ENCODE measurements at places on chromosomes 1 and 21.
A peak's percentile ranks its signal among the peaks of the same experiment; 100 is the strongest.

DNA sequence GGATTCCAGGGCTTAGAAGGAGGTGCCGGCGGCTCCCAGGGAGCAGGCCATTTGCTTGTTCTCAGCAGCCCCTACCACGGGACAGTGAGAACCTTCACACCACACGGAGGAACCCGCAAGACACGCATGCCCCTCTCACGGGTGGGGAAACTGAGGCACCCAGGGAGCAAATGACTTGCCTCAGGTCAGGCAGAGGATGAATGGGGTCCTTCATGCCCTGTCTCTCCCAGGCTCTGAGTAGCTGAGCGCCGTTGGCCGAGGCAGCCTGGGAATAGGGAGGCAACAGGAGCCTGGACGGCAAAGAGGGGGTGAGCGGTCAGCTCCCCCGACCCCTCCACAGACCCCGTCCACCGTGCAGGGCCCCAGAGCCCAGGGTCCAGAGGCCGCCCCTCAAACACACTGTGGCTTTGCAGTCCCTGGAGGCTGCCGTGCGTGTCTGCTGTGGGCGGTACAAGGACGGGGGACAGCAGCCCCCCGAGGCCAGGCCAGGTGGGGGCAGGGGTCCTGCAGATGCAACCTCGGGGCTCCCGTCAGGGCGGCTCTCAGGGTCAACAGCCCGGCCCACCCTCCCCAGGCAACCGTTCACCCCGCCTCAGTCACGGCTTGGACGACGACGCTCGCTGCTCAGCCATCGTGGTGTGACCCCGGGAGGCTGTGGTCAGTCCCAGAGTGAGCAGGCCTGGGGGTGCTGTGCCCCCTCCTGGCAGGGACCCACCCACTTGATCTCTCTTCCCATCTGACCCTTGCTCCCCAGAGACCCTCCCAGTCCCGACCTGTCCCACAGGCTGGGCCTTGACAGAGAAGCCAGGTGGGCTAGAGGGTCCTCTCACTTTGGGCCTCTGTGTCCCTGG lies 15.8 kb upstream of the COL6A2 start:
- no peak for DNase-seq

- no peak for DNase-seq
Observed at GRCh38 chr1:162471290-162471853, 26.2 kb upstream of the UHMK1 start.

DNA sequence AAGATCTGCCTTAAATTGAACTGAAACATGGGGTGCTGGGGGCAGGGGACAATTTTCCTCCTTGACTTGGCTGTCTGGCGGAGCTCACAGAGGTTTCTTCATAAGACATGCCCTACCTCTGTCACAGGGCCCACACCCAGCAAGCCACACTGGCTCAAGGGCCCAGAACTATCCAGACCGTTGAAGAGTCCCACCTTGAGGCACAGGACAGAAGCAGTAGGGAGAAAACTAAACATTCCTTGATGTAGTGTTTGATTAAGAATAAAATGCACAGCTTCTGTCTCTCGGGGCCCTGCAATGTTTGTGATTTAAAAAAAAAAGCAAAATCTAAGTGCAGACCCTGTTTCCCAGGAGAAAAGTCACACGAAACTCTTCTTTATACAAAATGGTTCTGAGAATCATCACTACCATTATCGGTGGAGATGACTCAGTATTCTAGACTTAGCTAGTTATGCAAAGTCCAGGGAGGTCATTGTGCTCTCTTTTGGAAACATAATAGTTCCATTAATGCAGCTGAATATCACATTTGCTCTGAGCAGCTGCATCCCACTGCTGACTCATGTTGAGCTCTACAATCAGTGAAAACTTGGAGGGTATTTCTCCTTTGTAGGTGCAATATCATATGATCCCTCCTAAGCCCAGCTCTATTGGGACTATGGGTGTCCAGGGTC lies 53.6 kb upstream of the DIRAS3 start:
- peak; percentile 80 for DNase-seq

- DNase-seq = no peak
Observed at GRCh38 chr1:201353186-201353940, 24.1 kb downstream of the TNNT2 start.

- no peak for DNase-seq
Observed at GRCh38 chr1:29156543-29157268, 25.0 kb downstream of the SRSF4 start.

GRCh38 chr1:147824798-147825197 lies 64.4 kb upstream of the GJA5 start:
- DNase-seq = no peak

DNA sequence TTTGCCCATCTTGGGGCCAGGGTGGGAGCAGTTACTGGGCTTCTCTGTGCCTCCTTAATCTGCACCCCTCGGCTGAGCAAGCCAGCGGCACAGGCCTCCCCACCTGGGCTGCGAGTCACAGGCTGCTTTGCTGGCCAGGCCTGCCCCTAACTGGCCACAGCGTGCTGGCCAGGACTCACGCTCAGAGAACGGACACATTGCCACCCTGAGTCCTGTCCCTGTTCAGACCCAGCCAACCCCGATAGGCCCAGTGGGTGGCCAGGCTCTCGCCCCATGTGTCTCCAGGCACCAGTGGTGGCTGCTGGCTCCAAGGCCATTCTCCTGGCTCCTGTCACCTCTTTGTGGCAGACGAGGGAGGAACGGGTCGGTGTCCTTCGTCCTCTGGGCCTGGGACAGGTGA lies 61.3 kb downstream of the MORN1 start:
- DNase-seq = no peak

- no peak for DNase-seq
Observed at GRCh38 chr1:118113261-118113660, 71.8 kb downstream of the SPAG17 start.

GRCh38 chr1:21633992-21634805 lies 35.0 kb downstream of the RAP1GAP start:
- DNase-seq = no peak

GRCh38 chr1:43056981-43057391 lies 98.3 kb upstream of the SLC2A1 start:
- peak; percentile 44 for DNase-seq

DNA sequence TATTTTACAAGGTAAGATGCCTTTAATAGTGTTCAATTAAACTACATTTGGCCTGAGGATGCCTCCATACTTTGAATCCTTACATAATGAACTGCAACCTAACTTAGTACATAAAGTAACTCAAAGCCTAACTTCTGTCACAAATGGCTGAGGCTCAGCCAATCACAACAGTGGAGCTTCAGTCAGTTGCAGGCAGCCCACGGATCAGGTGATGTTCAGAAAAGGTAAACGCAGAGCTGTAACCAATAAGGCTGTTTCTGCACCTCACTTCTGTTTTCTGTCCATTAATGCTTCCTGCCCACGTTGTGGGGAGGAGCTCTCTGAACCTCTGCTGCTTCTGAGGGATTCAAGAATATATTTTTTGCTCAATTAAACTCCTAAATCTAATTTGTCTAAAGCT lies 94.8 kb upstream of the KIAA0040 start:
- DNase-seq = no peak

DNA sequence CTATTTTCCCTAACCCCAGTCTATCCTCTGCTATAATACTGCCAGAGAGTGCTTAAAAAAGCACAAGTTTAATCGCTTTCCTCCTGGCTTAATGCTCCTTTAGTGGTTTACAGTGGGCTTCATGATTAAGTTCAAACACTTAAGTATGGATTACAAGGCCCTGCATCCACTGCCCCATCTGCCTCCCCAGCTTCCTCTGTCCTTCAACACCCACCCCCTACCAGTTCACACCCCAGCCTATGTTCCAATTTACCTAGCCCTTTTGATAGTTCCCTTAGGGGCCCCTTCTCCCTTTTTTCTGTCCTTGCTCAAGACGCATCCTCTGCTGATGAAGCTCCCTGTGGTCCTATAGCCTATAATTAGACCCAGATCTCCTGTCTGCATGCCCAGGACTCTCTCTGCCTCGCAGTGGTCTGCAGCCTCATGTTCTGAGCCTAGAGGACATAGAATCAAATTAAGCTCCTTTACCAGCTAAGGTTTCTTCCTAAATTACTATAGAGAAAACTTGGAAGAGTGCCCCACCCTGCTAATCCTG lies 212.5 kb downstream of the FGGY start:
- DNase-seq = no peak

DNA sequence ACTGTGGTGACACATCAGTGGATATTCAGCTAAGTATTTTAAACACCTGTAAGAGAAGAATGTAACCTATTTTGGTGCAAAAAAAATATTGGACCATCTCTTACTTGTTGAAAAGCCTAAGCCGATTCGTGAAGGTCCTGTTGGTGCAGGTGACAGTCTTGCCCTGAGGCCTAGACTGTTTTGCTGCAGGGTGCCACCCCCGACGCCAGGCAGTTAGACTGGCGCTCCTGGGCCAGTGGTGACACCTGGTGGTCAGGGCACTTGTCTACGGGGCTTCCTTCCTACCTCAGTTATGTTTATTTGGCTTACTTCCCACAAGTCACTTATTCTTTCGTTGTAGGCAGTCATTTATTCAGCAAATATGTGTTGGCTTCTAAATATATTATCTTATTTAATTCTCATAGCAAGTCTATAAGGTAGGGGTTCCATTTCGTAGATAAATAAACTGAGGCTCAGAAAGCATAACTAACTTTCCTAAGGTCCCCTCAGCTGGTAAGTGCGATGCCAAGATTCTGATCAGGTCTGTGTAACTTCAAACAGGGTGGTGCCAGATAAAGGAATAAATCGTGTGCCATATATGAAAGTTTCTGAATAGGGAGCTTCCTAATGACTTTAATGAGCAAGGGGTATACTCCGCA lies 1.9 kb downstream of the EEIG2 start:
- no peak for DNase-seq

DNA sequence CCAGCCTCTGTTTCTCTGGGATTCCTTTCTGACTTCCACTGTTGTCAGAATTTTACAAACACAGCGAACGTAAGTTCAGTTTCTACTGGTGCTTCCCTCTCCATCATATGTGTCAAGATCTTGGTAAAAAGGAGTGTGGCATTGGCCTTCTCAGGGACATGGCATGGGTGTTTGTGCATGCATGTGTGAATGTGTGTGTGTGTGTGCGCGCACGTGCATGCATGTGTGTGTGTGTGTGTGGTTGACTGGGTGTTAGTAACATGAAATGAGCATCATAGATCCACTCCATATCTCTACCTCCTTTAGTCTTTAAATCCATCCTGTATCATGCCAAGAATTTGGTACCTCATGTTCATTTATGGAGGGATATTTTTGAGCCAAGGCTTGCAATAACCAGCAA lies 411.3 kb downstream of the NPHP4 start:
- DNase-seq = no peak

- no peak for DNase-seq
Observed at GRCh38 chr1:43747736-43748135, 40.4 kb downstream of the ST3GAL3 start.

DNA sequence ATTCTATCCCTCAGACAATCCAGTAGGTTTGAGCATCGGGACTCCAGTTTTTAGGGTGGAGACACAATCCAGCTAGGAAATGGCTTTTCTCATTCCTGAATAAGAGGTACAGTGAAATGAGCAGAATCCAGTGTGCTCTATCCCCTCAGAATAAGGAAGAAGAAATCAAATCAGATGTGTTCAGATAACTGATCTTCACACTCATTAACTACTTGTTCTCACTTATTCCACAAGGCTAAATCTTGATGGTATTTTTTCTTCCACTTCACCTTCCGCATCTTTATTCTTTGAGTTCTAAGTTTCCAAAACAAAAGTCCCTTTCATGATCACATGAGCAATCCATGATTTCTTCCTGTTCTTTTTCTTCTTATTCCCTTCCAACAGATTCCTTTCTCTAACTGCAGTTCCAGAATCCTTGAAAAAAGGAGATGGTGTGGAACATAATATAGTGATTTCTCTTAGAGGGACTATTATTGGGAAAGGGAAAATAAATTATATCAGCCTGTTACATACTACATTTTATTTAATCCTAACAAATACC lies 1.7 kb downstream of the SYT11 start:
- peak; percentile 67 for DNase-seq

GRCh38 chr1:15181564-15181963 lies 28.0 kb downstream of the TMEM51 start:
- no peak for DNase-seq

DNA sequence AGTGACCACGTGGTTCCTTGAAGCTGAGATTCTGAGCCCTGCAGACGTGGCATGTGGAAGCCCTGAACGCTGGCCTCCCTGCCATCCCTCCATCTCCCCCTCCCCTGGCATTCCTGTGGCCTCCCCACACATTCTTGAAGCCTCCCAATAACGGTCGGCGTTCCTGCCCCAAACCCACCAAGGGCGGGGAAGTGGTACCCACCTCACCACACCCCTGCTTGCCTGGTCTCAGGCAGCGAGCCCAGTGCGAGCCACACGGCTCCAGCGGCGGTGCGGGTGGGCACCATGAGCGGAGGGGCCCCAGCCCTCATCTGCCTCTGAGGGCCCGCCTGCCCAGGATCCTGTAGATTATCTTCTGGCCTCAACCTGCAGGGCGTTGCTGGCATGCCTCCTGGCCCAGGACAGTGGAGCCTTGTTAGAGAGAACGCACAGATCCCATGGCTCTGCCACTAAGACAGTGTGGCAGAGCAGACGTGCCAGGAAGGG lies 20.6 kb upstream of the PRELP start:
- peak; percentile 61 for DNase-seq

GRCh38 chr1:150973258-150973835 lies 1.3 kb downstream of the CERS2 start:
- DNase-seq = no peak

DNA sequence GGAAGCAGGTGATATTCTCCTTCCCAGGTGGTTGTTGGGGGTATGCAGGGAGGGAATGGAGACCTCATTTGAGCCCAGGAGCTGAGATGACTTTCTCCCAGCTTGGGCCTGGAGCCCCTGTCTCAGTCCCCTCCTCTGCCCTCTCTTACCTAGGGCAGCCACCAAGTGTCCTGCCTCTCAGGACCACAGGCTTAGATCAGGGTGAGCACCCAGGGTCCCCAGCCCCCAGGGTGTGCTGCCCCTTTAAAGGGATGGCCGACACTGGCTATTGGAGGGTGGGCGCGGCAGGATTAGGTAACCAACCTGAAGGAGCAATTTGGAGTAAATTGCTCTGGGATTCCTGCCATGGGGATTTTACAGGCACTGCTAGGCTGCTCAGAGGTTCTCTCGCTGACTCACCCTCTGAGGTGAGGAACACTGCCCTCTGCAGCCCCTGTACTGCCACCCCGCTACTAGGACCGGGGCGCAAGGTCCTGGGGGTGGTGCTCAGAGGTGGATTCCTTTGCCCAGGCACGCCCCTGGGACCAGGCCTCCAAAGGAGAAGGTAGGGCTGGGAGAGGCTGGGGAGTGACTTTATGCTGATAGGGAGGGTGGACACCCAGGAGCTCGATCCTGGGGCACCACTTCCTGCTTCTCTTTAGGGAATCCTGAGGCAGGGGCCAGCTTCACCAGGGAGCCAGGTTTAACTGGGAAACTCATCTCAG lies 1.5 kb downstream of the RPS6KA1 start:
- DNase-seq = no peak

GRCh38 chr1:61100578-61100977 lies 18.2 kb downstream of the NFIA start:
- no peak for DNase-seq
